ENCODE measurements at places on chromosomes 1 and 21.

GRCh38 chr1:104329278-104329677 is 579.6 kb downstream of the AMY1C start:
- DNase-seq, result no peak

DNA sequence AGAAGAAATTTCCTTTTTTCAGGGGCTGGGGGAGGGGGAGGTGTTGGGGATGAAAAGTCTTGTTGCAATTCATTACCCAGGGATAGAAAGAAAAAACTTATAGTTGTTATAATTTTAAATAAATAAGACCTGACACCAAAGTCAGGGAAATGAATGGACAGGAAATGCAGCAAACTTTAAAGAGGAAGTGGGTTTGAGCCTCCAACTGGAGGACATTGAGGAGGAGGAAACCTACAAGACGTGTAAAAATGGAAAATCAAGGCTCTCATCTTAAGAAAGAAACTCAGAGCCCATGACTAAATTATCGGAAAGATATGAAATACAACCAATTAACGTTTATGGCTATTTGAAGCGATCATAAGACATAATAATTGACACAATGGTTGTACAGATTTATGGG is 54.4 kb downstream of the NIBAN1 start:
- DNase-seq, result no peak

DNA sequence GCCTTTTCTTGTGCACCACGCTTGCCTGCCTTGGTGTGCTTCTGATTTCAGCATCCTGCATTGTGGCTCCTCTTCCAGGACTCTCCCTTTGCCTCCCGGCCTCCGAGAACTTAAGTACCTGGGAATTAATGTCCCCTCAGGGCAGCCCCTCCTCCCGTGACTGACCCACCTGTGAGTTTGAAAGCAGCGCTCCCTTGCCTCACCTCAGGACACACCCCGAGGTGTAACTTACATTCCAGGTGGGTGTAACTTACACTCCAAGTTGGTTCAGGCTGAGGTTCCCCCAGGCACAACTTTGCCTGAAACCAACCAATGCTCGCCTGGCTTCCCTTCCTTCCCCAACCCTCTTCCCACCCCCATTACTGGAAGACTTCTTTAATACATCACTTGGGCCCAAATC is 161.4 kb downstream of the KAZN start:
- DNase-seq, result no peak

- no peak for DNase-seq
Observed at GRCh38 chr1:154193821-154194220, 1.9 kb upstream of the TPM3 start.

DNA sequence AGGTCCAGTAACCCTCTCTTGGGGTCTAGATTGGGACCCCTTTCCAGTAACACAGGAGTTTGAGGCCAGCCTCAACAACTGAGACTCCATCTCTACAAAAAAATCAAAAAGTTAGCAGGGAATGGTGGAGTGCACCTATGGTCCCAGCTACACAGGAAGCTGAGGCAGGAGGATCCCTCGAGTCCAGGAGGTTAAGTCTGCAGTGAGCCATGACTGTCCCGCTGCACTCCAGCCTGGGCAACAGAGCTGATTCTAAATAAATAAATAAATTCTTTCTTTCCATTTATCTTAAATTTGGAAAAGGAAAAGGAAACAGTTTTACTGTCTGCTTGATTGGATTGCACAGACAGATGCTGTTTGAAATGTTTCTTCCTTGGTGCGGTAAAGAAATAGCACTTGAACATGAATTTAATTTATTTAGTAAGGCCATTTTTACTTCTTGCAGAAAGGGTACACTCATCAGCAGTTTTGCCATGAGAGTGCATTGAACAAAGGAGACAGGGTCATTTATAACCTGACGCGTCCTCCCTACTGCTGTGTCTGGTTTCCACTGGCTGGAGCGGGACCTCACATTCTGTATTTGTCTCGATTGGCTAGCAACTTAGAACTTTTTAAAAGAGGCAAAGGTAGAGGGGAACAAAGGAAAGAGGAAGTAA is 37.0 kb upstream of the ZNF496 start:
- no peak for DNase-seq

GRCh38 chr1:178579562-178579961 is 66.7 kb downstream of the TEX35 start:
- DNase-seq, result no peak

- DNase-seq, result peak; percentile 64
Observed at GRCh38 chr1:114510274-114511031, 550 bp downstream of the TRIM33 start.

DNA sequence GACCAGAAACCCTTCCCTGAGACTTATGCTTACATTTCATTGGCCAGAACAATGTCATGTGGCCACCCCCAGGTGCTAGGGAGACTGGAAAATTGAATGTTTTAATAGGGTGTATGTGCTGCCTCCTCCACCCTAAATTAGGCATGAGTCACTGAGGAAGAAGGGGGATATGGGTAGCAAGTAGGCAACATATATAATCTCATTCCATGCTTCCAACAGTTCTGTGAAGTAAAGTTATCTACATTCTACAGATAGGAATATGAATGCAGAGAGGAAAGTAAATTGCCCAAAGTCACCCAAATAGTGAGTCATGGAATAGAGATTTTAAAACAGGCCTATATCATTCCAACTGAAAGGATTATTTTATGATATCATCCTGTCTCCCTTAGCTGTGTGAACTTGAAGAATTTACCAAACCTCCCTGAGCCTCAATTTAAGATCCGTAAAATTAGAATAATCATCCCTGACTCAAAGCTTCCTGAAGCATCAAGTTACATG is 168.6 kb upstream of the FGGY start:
- DNase-seq, result no peak

DNA sequence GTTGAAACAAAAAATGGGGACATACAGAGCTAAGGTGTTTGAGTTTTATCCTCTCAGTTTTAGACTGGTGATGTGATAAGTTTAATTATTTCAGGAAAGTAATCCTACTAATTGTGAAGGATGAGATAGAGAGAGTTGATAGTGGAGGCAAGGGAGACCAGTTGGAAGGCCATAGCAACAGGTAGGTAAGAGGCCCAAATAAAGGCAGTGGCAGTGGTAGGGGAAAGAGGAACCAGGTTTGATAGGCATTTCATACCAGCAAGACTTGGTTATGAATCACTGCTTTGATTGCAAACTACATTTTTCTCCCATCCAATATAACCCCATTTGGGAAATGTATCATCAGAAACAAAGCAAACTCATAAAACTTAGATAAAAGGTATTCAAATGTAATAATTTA is 63.1 kb upstream of the SH3GLB1 start:
- no peak for DNase-seq

DNA sequence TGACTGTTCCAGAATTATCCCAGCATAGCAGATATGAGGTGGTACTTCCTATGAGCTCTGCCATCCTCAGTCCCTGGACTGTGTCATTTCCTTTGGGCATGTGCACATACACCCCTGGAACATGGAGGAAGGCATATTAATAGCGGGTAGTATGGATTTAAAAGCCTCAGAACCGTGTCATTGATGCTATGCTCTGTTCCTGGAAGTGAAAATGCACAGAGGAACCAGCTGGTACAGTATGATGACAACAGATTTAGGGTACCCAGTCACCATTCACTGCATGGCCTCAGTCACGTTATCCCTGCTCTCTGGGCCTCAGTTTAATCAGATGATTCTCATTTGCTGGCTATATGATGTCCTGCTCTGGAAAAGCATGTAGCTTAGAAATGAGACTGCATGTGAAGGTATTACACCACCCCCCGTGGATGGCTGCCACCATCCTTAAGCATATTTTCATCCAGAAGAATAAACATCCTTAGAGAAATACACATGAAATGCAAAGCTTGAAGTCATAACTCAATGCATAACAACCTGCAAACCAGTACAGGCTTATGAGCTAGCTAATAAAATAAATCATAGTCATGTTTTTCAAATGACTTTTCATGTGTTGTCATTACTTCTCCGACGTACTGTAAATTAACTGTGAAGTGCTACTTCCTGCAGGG is 37.8 kb downstream of the SETD4 start:
- DNase-seq, result no peak

- DNase-seq, result no peak
Observed at GRCh38 chr1:185016880-185017279, 28.5 kb upstream of the RNF2 start.

GRCh38 chr1:61042466-61043009 is 39.8 kb upstream of the NFIA start:
- no peak for DNase-seq

DNA sequence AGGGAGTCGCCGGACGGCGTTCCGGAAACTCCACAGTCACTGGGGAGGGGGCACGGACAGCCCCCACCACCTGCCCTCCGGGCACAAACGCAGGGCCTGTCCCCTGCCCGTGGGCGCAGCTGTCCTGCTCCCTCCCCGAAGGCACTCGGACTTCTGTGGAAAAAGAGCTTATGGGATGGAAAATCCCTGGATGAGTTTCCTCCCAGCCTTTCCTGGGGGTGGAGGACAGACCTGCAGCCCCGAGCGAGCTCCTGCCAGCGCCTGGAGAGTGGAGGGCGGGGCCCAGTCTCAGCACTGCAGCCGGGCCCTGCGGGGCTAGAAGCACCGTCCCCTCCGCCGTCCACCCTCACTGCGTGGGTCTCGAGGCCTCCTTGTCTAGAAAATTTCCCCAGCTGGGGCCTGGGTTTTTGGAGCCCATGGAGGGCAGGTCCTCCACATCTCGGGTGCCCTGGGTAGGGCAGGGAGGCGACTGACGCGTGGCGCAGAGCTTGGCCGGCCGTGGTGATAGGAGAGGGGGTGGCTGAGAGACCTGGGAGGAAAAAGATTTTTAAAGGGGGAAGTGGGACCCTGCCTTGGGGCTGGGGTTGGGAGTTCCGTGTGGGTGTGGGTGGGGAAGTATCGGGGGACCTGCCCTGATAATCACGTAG is 6.4 kb upstream of the COL6A1 start:
- peak; percentile 79 for DNase-seq

- no peak for DNase-seq
Observed at GRCh38 chr1:14108356-14109275, 408.6 kb downstream of the PRDM2 start.

DNA sequence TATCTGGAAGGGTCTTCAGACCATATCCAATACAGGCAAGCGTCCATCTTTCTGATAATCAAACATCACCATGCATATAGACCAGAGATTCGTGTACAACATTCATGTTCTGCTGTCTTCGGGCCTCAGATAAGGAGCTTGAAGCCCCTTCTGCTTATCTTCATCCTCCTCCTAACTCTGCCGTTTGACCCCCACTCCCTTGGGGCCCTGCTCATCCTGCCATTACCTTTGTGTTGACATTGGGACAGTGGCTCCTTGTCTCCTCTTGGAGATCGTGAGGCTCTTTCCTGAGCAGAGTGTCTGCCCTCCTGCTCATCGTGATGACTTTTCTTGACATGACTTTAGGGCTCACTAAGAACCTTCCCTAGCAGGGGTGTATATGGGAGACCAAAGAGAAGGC is 37.3 kb downstream of the ACTL8 start:
- DNase-seq, result no peak

- no peak for DNase-seq
Observed at GRCh38 chr1:66769512-66770229, 17.4 kb downstream of the DYNLT5 start.

GRCh38 chr1:62735491-62736171 is 47.4 kb upstream of the DOCK7 start:
- DNase-seq, result no peak

DNA sequence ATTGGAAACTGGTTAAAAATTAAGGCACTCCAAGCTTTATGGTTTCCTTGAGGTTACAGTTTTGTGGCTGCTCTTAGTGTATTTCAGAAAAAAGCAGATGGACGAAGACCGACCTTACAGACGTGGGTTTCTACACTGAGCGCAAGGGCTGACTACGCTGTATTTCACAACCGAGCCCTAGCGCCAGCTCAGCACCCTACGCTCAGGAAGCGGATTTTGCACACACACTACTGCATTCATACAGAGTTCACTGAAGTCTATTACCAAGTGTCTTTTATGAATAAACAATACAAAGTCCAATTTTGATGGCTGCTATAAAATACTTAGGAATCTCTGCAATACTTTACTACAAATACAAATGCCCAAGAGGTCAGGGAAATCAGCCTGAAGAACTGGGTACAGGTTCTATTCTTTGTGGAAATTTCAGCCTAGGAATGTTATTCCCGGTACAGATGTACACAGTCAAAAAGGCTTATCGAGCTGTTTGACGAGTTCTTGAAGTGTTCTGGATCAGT is 23.8 kb downstream of the PTTG1IP start:
- DNase-seq, result peak; percentile 53

DNA sequence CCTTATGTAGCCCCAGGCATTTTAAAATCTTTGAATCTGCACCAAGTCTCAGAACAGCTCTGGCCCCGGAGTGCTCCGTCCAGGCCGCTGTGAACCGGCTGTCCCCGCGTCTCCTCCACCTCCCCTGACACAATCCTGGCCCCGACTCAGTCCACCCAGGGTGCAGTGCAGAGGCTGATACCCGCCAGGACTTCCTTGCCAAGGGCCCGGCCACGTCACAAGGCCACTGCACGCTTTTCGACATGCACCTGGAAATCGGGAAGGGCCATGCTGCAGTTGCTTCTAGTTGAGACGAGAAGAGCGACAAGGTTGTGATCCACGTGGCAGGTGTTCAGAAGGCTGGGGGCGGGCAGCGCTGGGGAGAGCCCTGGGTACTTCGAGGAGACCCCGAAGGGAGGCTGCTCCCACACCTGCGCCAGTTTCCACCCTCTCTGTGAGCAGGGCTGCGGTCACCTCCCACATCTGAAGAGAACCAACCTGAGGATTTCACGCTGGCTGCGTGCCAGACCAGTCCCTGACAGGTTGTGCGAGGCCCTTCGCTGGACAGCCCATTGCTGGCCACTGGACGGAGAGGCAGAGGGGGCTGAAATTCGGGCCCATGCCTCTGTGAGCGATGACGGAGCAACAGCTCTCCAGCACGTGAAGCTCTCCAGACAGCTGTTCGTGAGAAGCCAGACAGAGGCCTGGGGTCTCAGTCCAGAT is 6.7 kb downstream of the VWA1 start:
- DNase-seq, result no peak

- DNase-seq, result peak; percentile 60
Observed at GRCh38 chr1:221478050-221478949, 263.6 kb downstream of the DUSP10 start.

DNA sequence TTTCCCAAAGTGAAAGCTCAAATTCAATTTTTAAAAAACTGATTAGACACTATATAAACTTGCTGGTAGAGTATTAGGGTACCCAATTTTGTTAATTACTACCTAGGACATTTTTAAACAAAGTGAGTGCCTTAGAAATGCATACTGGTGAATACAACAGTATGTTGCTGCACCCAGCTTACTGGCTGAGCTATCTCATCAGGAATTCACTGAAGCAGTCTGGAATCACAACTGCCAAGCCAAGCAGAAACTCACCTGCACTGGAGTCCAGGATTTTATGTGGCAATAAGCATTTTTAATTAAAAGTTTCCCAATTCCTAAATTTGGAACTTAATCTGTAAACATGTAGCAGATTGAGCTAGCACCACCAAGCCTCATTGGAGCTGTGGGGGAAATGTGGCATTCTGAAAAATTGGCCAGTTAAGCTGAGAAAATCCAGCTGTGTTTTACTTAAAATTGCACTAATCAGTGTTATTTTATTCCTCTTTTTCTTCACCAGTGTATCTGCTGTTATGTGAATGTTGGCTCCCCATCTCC is 61.8 kb downstream of the CLEC20A start:
- no peak for DNase-seq

All from sciatic nerve (tissue), 2 donors.